HEK293T (cell line): ENCODE measurements at places on chromosomes 2 and 18.
A peak's percentile ranks its signal among the peaks of the same experiment; 100 is the strongest.

- no peak for DNase-seq
Measured at GRCh38 chr18:79399275-79400081, 3.7 kb downstream of the NFATC1 start.

- no peak for DNase-seq
Measured at GRCh38 chr2:158969162-158969714, 798 bp downstream of the TANC1 start.

DNA sequence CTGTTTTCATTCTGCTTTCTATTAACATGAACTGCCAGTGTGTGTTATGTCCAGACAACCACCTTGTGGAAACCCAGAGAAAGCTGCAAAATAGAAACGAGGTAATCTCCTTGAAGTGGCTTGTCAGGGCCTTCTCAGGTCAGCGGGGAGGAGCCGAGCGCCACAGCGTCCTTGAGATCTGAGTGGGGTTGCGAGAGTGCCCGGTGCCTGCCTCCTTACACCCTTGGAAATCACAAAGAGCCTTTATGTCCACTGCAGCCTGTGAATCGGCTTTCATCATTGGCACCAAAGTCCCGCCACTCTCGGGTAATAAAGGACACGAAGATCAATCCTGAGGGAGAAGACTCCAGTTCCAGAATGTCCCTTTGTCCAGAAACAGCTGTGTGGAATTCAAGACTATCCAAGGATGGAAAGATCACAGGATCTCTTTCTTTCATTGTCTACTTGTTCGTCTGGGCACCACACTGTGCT, 135.2 kb downstream of the HRH4 start:
- DNase-seq = no peak

DNA sequence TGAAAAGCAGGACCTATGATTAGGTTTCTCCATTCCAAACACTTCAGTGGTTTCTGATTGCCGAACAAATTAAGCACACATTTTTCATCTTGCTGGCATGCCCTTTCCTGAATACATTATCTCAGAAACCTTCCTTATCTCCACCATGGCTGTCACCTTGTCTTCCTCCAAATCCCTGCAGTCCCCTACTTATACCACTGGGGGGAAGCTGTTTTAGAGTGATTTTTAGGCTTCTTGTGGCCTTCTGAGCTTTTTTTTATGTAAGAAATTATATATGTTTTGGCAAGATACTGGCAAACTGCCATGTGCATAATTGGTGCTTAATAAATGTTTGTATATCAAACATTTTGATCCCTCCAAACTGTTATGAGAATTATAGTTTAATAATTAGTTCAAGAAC, 229.2 kb downstream of the MYT1L start:
- no peak for DNase-seq

GRCh38 chr2:27627963-27628766, 647 bp downstream of the CCDC121 start:
- peak; percentile 10 for DNase-seq

- DNase-seq = no peak
Measured at GRCh38 chr2:179070895-179071294, 21.0 kb upstream of the CCDC141 start.
